Retina (tissue), 1 donor: ENCODE measurements at places on chromosomes 7 and 10.
A peak's percentile ranks its signal among the peaks of the same experiment; 100 is the strongest.

GRCh38 chr7:22696541-22697228 is 30.3 kb upstream of the IL6 start:
- DNase-seq, result no peak

GRCh38 chr7:19869979-19870378 is 96.6 kb upstream of the TMEM196 start:
- no peak for DNase-seq

- no peak for DNase-seq
Measured at GRCh38 chr7:106600569-106601373, 60.2 kb downstream of the CCDC71L start.

- no peak for DNase-seq
Measured at GRCh38 chr7:47357863-47358262, 224.0 kb downstream of the TNS3 start.

- DNase-seq, result peak; percentile 15
Measured at GRCh38 chr10:24622781-24623301, 100.8 kb downstream of the ARHGAP21 start.

DNA sequence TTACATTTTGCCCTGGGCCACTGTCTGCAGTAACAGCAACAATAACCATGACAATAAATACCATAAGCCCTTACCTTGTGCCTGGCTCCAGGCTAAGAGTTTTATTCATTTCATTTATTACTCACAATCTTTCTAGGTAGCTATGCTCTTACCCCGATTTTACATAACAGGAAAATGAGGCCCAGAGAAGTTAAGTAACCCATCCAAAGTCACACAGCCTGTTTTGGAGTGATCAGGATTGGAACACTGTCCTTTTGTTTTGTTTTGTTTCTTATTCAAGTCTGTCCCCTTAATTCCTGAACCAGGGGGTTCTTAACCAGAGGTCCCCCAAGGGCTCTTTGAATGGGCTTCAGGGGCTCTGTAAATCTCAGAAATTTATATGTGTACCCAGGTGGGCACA is 4.2 kb upstream of the LBX1 start:
- DNase-seq, result no peak

DNA sequence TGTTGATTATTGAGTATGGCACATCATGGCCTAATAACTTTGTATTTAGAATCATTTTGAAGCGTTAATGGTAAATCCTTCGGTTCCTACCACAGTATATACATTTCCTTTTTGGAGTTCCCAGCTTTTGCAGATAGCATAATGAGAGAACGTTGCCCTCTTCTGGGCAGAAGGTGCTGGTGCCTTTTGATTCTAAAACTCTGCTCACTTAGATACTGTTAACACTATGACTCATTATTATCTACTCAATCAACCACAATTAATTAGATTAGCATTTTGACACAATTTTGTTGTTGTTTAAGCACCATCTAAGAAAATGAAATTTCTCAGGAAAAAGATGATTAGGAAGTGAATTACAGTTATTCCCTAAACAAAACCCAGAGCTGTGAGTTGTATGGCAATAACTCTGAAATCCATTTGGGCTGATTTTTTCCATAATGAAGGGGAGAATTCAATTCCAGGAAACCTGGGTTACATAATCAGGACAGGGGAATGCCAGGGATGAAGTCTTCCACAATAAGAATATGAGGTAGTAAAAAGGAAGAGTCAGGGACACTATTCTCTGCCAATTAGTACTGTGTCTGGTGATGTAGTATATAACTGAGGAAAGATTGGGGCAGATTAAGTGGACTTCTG is 11.5 kb upstream of the DLD start:
- DNase-seq, result peak; percentile 36

DNA sequence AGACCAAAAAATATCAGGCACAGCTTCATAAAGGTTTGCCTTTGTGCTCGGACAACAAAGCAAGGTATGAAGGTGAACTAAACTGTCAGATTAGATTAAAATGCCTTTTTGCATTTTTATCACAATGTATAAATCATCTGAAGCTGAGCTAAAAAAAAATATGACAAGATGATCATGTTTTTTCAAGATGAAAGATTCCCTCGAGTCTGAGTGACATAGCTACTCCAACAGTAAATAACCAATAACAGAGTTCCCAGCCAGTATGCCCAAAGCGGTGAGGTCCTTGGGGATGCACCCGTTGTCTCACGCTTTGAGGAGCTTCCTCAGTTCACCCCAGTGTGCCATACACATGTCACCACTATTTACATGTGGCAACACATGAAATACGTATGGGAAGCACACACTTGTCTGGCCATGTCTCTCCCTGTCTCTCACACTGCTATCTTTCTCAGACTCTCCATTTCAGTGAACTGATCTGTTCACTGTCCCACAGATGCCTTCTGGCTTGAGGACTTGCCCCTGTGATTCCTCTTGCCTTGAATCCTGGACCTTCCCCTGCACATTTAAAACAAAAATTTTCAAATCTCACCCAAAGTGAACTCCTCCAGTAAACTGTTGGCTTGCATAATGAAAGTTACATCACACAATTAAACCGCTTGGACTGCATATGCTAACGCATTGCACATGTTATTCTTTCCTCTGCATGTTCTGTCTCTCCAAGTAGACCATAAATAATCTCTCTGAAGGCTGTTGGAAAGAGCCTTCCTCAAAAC is 2.6 kb upstream of the PIK3CG start:
- DNase-seq, result no peak

GRCh38 chr7:44984478-44984758 is 5.6 kb upstream of the MYO1G start:
- no peak for DNase-seq

DNA sequence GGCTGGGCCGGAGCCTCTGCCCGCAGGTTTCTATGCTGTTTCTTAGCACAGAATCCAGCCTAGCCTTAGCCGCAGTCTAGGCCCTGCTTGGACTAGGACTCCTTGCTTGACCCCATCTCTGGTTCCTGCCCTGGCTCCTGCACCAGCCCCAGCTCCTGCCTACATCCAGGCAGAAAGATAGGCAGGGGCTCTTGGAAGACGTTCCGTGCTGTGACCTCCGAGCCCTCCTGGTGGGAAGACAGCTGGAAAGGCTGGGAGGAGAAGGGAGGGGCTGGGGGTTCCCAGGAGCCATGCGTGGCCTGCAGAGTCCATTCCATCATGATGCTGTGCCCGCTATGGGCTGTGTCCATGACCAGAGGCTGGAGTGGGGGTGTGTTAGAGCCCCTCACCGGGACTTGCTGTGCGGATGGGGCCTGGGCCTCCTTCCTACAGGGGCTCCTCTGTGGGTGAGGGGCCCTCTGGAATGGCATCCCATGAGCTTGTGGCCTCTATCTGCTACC is 26.2 kb downstream of the RAMP3 start:
- DNase-seq, result no peak

- no peak for DNase-seq
Measured at GRCh38 chr7:99740573-99741440, 5.8 kb upstream of the CYP3A7 start.

GRCh38 chr10:116742367-116743265 is at the start of gene HSPA12A:
Gene HSPA12A (minus strand): TSS chr10:116742566. CDS start chr10:116742469, 97 bp downstream.
- DNase-seq, result peak; percentile 84

- no peak for DNase-seq
Measured at GRCh38 chr7:17305387-17306171, 7.1 kb downstream of the AHR start.

- DNase-seq, result no peak
Measured at GRCh38 chr7:93307131-93307660, 75.0 kb downstream of the VPS50 start.

DNA sequence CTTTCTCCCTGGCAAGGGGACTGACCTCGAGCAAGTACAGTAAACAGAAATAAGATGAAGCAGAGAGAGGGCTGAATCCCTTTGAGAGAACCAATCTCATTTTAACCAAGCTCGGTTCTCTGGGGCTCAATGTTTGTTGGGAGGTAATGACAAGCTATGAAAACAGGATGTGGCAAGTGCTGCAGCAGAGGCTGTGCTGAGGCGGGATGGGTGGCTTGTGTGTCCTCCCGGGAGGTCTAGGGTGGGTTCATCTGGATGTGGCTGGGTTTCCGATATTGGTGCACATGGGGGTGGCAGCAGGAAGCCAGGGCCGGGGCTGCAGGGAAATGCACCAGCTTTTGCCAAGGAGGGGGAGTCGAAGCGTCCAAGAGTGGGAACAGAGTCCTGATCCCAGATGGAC is 84.5 kb downstream of the AOAH start:
- DNase-seq, result no peak

DNA sequence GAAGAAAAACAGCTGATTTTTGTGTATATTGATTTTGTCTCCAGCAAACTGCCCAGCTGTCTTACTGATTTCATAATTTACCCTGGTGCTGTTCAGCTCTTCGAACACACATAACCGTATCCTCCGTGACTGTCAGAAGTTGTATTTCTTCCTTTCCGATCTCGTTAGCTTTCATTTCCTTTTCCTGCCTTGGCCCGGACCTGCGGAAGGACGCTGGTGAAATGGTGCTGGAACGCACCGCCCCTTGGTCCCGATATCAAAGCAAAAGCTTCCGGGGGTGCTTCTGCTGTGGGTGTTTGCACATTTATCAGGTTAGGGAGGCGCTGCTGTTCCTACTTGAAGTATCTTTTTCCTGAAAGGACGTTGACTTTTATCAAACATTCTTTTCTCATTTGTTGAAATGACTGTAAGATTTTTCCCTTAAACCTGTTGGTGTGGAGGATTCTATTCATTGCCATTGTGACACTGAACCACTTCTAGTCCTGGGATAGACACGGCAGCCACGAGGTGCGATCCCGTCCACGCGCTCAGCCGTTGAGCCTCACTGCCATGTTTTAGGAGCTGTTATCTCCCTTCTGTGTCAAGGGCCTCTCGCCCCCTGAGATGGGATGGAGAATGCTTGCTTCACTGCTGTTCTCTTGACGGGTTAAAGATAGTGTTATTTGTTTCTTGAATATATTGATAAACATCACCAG is 72.6 kb downstream of the FOXL3 start:
- no peak for DNase-seq
